Activated CD8-positive, alpha-beta memory T cell treated with anti-CD3 and anti-CD28 coated beads for 1 hour (primary cell): ENCODE measurements at places on chromosomes 1 and 21.

DNA sequence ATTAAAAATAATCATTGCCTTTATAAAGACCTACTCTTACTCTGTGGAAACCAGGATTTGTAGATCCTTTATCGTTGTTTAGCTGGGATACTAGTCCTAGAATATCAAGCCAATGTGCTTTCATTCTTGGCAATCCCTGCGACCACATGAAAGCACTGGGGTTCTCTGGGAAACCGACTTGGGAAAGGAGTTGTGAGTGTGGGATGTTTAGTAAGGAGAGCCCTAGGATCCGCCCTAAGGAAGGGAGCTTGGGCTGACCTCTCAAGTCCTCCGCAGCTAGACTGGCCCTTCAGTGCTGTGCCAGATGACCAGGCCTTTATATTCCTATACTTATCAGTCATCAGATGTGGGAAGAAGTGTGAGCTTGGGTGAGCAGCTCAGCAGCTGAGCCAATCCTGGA, 5.2 kb upstream of the KRTAP19-8 start:
- DNase-seq: no peak

DNA sequence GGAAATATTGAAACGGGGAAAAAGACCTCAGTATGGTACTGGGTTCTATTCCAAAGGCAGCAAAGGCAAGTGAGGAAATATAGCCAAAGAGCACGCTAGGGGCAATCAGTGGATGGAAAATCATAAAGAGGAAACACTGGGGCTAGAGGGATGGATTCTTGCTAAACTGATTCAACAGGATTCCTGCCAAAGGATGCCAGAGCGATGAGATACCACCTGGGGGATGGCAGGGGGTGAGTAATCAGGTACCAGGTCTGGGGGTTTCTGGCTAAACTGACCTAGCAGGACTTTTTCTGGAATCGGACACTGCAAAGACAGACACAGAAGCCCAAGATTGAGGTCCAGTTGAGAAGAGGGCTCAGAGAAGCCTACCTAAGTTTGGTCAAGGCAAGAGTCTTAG, 6.7 kb downstream of the CHI3L2 start:
- no peak for DNase-seq

DNA sequence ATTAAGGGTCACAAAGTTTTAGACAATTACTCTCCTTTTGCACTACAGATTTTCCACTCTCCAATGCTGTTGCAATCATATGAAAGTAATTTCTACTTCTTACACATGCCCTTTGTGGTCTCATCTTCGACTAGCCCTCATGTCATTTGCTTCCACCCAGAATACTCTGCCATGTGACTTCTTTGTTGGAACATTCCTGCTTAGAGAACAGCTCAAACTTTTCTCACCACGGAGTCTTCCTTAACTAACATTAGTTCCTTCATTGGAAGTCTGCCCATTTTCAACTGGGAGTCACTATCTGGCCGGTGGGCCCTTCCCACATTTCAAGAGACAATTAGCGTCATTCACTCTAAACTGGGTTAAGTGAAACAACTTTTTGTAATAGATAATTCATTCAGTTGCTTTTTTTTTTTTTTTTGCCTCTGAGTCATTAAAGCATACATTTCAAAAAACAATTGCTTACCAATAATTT, 142.6 kb upstream of the PALMD start:
- no peak for DNase-seq

DNA sequence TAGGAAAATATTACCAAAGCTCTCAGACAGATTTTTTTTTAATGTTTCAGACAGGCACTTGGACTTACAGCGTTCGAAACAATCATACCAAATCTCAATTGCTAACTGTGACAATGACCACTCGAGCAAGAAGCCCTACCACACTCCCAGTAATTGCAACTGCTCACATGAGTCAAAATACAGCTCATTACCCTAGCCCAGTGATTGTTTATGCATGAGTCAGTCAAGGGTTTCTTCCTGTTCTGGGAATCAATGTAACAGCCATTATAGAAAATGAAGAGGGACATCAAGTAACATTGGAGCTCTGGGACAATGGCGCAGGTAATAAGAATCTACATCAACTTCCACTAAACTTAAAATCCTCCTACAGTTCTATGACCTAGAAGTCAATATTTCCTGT, 56.1 kb upstream of the SH3GLB1 start:
- DNase-seq: no peak

DNA sequence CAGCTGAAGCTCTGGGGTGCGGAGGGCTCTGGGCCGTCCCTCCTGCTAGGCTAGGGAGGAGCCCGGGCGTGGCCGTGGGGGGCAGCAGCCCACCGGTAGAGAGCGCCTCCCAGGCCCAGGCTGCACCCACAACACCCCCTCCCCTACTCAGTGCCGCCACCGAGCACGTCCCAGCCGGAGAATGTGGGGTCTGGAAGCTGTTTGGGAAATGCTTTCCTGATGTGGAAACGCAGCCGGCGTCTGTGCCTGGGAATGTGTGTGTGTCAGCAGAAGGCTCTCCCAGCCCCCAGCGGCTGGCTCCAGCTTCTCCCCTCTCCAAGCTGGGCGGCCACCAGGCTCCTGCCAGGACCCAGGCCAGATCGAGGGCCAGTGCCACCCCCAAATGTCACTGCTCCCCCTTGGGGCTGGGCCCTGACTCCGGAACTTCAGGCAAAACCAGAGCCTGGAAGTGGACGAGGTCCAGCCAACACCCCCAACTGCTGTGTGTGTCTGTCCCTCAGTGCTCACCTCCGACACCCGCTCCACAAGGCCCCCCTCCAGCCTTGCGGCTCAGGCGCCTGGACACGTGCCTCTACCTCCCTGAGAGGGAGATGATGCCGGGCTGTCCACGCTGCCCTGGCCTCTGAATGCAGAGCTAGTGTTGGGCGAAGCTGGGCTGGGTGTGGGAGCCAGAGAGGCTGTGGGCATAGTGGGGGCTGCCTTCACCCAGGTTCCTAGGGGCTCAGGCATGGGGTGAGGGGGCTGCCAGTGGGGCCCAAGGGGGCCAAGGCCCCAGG, 74.7 kb downstream of the MEGF6 start:
- no peak for DNase-seq

- peak; percentile 65 for DNase-seq
Measured at GRCh38 chr1:160837558-160838205, 25.0 kb downstream of the CD244 start.

- DNase-seq: no peak
Measured at GRCh38 chr1:10646347-10646861, 150.0 kb downstream of the CASZ1 start.

GRCh38 chr1:171506525-171507304, 21.4 kb downstream of the PRRC2C start:
- no peak for DNase-seq

- no peak for DNase-seq
Measured at GRCh38 chr1:34776911-34777310, 4.1 kb upstream of the GJB3 start.
